Esophagus squamous epithelium (tissue), 5 donors: ENCODE measurements at places on chromosomes 1 and 21.

- no peak for DNase-seq
Observed at GRCh38 chr1:168833801-168834224, 104.8 kb upstream of the DPT start.

GRCh38 chr1:25216123-25216522, 16.2 kb downstream of the SYF2 start:
- no peak for DNase-seq

DNA sequence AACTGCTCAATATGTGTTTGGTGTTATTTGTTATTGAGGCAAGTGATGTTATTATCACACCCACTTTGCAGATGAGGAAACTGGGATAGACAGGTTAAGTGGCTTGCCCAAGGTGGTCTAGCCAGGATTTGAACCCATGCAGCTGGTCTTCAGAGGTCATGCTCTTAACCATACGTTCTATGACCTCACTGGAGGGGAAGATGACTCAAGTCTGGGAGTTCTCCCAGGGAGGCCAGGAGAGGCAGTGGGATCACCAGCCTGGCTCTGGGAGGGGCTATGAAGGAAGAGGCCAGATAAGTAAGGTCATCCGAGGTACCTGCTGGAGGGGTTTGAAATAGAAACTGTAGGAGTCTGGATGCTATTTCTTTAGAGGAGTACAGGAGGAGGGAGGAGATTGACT, 95.3 kb downstream of the NAV1 start:
- no peak for DNase-seq

- no peak for DNase-seq
Observed at GRCh38 chr1:89125913-89126580, at the start of gene GBP2. Gene GBP2, minus strand, starts transcription at chr1:89126114. Its CDS starts 4,148 bp downstream, at chr1:89121966.

GRCh38 chr1:57300186-57300585, 123.7 kb downstream of the DAB1 start:
- DNase-seq, result no peak

DNA sequence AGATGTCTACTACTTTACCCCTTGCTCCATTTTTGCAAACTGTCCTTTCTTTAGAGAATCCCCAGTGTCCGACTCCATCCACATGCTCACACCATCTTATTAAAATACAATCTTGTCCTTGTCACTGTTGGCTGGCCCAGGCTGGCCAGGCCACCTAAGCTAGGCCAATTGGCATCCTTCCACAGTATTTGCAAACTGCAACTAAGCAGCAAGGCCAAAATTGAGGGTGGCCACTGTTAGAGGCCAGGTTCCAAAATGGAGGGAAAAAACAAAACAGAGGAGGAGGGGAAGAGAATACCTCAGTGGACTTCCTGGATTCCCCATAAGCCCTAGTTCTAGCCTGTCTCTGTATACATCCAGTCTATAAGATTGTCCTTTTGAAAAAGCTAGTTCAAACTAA, 4.3 kb downstream of the FAM89A start:
- no peak for DNase-seq

- no peak for DNase-seq
Observed at GRCh38 chr21:34074283-34075090, 1.1 kb downstream of the MRPS6 start.
